ENCODE measurements at places on chromosomes 13 and 19.

- DNase-seq = peak; percentile 65
Measured at GRCh38 chr13:32164622-32165268, 133.2 kb downstream of the FRY start.

GRCh38 chr19:35555301-35556005 lies 8.0 kb downstream of the ATP4A start:
- DNase-seq = peak; percentile 26

DNA sequence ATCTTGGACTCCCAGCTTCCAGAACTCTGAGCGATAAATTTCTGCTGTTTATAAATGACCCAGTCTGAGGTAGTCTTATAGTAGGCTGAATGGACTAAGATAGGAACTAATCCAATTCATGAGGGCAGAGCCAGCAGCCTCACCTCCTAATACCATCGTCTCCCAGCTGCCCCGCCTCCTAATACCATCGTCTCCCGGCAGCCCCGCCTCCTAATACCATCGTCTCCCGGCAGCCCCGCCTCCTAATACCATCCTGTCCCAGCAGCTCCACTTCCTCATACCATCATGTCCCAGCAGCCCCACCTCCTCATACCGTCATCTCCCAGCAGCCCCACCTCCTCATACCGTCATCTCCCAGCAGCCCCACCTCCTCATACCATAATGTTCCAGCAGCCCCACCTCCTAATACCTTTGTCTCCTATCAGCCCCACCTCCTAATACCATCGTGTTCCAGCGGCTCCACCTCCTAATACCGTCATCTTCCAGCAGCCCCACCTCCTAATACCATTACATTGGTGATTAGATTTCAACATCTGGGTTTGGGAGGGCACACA lies 2.4 kb upstream of the ARGLU1 start:
- peak; percentile 27 for DNase-seq

GRCh38 chr13:50587115-50587514 lies 256.4 kb downstream of the DLEU7 start:
- no peak for DNase-seq

- peak; percentile 42 for DNase-seq
Measured at GRCh38 chr19:18204394-18205199, 755 bp upstream of the RAB3A start.

GRCh38 chr13:32031815-32032370 lies 319 bp downstream of the FRY start:
- no peak for DNase-seq

GRCh38 chr13:24644036-24644435 lies 36.2 kb upstream of the ATP12A start:
- no peak for DNase-seq
